Lower leg skin (tissue), 4 donors: ENCODE measurements at places on chromosomes 5 and 9.

- peak; percentile 70 for DNase-seq
Measured at GRCh38 chr5:24264547-24264946, 380.2 kb downstream of the CDH10 start.

- DNase-seq = no peak
Measured at GRCh38 chr9:4243113-4243512, 56.8 kb downstream of the GLIS3 start.

DNA sequence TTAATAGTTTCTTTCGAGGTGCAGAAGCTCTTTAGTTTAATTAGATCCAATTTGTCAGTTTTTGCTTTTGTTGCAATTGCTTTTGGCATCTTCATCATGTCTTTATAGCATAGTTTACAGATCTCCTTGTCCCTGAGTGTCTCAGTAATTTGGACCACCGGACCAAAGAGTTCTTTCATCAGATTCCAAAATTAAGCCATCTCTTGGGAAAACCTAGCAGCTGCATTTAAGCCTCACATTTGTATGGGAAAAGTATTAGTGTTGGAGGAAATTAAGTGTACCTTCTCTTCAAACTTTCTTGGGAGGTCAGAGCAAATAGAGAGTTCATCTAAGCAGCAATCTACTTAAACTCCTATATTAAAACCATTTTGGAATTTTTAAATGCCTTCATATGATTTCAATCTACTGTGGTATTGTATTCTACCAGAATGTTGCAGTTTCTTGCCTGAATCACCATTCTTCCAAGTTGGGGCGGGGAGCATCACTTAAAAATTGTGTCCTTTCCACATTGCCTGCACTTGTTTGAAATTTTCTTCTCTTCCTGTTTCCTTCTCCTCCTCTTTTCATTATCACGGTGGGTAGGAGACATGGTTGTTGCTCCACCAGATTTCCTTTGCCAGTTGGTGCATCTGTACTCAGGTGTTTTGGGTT is 97.3 kb upstream of the DAB2 start:
- no peak for DNase-seq

- no peak for DNase-seq
Measured at GRCh38 chr5:35473589-35473988, 144.1 kb upstream of the SPEF2 start.

GRCh38 chr5:78360924-78361630 is 660 bp downstream of the SCAMP1 start:
- peak; percentile 38 for DNase-seq

GRCh38 chr5:136087961-136088871 is 44.4 kb upstream of the SMAD5 start:
- DNase-seq = peak; percentile 91

GRCh38 chr5:147701468-147701867 is 81.1 kb downstream of the JAKMIP2 start:
- no peak for DNase-seq

DNA sequence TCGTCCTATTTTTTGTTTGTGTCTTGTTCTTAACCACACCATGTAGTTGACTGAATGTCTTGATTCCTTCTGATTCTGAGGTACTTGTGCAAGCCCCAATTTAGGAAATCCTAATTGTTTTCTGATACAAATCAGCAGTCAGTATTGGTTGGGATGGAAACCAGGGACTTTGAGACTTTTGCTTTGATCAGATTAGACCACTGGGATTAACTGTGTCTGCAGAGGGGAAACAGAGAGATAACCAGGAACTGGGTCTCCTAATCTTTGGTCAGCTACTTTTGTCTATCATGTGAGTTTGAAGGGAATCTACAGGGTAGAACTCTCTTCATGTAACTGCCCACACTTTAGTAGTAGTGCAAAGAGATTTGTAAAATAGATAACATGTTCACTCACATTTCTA is 173.8 kb upstream of the POC5 start:
- no peak for DNase-seq

DNA sequence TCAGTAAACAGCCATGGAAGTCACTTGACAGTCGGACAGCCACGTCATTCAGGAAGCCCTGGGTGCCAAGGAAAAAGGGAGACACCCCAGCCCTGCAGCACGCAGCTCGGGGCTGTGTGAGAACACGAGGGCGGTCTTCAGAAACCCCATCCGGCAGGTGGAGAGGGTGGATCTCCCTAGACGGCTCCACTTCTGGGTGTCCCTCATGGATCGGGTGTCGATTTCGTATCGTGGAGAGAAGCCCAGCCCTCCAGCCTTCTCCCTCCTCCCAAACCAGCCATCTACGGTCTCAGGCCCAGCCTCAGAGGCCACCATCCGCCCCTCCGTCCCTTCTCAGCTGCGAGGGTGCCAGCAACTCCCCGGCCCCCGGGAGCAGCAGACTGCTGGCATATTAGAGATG is 65.5 kb upstream of the BARHL1 start:
- no peak for DNase-seq

- DNase-seq = no peak
Measured at GRCh38 chr9:123778232-123778902, 151.6 kb downstream of the DENND1A start.

GRCh38 chr5:111859533-111860270 is 102.7 kb upstream of the NREP start:
- no peak for DNase-seq

GRCh38 chr5:39520232-39520572 is 95.4 kb upstream of the DAB2 start:
- DNase-seq = no peak

- DNase-seq = no peak
Measured at GRCh38 chr9:76758476-76758875, 5.8 kb upstream of the PCA3 start.

DNA sequence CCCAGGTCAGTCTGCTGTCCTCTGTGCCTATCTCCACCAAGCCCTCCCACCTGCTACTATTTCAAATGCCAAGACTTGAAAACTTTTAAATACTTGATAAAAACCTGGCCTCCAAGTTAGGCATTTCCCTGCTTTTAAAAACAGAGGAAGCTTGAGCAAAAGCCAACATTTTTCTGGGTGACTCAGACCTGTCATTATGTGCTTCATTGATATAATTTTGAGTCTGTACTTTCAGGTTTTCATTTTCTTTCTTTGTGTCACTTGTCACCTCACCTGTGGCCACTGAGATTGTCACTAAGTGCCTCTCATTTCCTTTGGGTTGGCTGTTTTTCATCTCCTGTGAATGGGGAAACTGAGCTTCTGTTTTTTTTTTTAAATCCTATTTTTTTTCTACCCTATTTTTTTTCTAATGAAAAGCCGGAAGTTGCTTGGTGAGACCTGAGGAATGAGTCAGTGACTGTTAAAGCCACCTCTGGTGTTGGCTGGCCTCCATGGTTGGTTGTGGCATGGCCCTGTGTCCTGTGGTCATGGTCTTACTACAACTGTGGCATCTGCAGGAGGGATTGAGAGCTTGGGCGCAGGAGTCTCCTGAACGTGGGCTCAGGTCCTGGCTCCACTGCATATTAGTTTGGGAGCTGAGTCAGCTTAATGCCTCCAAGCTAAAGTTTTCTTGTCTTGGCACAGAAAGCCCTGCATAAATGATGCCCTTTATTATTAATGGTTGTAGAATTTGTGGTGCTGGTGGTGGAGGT is 56.7 kb downstream of the ARHGAP26 start:
- no peak for DNase-seq

DNA sequence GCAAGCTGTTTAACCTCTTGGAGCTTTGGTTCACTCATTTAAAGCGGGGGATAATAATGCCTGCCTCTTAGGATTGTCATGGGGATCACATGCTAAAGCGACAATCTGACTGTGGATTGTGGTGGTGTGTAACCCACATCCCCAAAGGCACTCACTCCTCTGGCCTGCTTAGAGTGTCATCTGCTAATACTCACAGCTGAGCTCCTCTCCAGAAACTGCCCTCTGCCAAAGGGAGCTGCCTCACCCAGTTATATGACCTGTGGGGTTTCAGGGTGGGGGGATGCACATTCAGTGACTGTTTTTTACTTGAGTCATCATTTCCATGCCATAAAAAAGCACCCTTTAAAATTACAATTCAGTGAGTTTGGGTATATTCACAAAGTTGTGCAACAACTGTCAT is 110.0 kb upstream of the SPOCK1 start:
- no peak for DNase-seq

DNA sequence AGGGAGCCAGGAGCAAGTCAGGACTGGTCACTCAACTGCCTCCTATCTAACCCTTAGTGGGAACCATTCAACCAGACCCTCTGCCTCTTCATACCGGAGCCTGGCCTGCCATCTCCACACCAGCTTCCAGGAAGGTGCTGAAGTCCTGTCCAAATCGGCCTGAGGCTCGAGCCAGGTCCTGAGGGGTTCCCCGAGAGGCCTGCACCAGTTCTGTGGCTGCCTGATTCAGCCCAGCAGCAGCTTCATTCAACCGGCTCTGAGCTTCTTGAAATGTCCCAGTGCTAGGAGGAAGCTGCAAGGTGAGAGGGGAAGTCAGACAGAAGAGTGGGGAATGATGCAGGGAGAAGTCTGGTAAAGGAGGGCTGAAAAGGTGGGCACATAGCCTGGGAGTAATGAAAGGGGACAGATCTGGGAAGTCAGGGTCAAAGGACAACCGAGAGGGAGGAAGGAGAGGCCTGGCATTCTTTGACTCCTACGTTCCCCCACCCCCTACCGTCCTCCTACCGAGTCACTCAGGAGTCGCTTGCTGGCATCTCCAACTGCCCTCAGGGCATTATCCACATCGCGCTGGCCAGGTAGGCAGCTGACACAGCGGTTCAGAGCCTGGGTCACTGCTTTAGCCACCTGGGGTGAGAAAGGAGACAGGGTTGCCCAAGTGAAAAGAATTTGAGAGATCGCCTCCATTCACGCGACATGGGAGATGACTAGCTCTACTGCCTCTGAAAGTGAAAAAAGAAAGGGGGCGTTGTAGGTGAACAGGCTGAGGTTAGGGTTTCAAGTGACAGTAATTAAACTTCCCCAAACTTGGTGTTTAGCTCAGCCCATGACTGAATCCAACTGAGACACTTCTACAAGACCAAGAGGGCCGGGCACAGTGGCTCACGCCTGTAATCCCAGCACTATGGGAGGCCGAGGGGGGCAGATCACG is 20.2 kb downstream of the TLN1 start:
- no peak for DNase-seq

DNA sequence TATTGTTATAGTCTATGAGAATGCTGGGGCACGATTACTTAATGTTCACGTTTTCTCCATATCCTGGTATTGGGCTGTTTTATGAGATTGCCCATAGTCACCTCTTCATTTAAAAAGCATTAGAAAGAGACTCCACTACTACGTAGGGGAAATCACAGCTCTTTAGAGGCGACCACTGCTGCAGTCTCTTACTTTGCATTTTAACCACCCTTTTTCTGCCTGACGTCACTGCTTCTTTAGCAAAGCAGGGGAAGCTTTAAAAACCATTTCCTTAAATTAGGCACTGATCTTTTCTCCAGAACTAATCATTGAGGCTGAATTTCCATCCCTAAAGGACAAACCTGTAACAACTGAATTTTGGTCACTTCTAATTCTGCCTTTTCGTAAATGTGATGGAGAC is 38.9 kb downstream of the ZNF608 start:
- no peak for DNase-seq

- DNase-seq = no peak
Measured at GRCh38 chr5:91514400-91514799, 131.3 kb upstream of the ARRDC3 start.

GRCh38 chr9:33297432-33297831 is 7.1 kb downstream of the NFX1 start:
- DNase-seq = no peak

GRCh38 chr5:43106290-43106638 is 14.4 kb upstream of the ZNF131 start:
- no peak for DNase-seq

GRCh38 chr9:78932849-78933627 is 636.1 kb downstream of the PSAT1 start:
- DNase-seq = no peak

DNA sequence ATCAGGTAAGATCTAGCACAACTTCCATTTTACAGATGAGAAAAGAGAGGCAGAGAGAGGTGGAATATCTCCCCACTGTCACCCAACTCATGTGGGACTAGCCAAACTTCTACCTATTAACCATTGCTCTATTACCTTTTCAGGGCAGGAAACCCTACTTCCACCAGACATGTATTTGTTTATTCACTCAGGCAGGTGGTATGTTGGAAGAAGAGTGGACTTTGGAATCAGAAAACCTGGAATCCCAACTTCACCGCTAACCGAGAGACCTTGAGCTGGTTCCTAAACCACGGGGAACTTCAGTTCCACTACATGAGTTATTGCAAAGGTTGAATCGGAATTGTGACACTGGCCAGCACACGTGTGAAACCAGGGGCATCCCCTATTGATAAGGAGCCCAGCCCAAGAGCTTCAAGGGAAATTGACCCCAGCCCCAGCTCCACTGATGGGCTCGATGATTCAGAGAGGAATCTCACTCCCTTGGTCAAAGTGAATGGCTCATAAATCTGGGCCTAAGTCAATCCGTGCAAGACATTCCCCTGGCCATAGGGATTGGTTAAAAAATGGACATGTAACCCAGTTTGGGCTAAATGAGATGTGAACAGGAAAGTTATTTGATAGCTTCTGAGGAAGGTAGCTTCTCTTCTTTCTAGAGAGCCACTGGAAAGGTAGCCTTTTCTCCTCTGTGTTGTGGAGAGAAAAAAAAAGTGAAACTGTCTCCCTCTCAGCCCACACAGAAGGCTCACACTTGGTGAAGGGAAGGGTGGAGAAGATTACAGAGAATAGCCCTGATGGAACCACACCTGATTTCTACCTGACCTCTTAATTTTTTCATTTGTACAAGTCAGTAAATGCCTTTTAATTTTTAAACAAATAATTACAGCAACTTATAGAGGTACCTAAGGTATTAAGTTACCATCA is 5.5 kb upstream of the GLIS3 start:
- no peak for DNase-seq

DNA sequence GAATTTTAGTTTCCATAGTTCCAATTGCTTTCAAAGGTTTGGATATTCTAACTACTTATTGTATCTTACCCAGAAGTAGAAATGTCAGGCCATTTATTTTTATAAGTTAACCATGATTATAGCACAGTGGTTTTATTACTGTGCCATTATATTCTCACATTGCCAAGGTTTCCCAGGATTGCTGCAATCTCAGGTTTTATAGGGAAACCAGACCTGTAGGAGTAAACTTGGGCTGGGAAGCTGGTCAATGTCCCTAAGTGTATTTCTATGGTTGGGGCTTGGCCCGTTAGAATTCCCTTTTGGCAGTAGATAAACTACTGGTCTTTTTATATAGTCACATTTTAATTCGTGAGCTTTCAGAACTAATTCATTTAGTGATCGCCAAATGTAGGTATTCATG is 396.6 kb upstream of the KCNN2 start:
- DNase-seq = no peak

DNA sequence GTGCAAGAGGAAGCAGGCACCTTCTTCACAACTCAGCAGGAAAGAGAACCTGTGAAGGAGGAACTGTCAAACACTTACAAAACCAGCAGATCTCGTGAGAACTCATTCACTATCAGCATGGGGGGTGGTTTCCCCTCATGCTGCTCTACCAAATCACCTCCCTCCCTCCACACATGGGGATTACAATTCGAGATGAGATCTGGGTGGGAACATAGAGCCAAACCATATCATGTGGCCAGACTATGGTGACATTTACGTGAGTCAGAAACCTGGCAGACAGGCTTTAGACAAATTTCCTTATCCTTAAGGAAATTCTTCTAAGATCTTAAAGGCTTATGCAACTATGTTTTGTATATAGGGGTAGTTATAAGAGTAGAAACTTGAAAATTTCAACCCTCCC is 8.7 kb upstream of the AOPEP start:
- DNase-seq = no peak
